ENCODE measurements at places on chromosomes 4 and X. TPM values are rescaled to one million over a fixed set of nuclear protein-coding genes. Genes with fewer than 3 reads are reported as not detected.

The SPANXA1 gene
- not detected for total RNA-seq

The PRR32 gene
- not detected for total RNA-seq

DNA sequence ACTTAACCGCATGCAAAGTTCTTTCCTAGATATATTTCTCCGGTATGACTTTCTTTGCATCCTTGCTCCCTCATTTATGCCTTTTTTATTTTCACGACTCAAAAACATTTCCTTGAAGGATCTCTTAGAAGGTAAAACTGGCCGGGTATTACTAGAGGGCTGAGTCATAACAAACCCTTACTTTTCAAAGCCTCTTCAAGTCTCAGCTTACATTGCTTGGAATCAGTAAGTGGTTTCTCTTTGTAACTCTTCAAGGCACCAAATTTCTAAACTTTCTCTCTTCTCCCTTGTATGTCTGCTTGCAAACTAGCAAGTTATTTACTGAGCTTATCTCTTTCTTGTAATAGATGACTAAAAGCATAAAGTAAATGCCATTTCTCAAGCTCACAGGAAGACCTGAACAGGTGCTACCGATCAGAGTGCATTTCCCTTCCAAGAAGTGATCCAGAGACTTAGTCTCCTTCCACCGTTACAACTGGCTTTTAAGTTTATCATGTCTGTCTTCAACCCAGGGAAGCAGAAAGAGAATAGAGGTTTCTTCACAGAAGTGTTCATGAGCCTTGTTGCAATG is 75.5 kb downstream of the ANXA10 start:
- no peak for DNase-seq

DNA sequence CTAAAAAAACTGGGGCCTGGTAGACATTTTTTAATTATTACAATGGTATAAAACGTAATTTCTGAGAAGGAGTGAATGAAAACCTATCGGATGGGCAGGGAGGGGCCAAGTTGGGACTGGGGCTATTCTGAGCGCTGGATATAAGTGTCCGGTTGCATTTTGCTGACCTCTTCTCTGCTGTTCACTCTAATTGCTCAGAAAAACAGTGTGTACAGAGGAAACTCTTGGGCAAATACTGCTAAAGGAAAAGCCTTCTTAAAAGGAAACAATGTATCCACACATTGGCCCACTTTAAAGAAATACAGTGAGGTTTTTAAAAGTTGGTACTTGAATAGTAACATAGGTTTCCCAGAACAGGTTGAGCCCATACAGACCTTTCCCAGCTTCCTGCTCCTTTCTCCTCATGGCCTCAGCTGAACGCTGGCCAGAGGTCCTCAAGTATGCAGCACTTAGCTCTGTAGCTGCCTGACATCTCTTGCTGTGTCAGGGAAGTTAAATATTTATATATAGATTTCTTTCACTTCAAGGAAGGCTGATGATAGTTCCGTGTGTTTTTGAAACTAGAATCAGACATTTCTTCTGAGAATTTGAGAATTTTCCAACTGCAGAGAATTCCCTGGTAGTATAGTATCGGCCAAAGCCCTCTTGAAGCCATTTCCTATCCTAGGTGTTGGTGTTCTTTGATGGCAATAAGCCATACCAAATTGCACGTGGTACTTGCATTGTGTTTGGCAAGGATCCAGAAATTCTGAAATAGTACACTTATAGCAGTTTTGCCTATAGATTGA is 97.1 kb upstream of the SLC4A4 start:
- no peak for DNase-seq

DNA sequence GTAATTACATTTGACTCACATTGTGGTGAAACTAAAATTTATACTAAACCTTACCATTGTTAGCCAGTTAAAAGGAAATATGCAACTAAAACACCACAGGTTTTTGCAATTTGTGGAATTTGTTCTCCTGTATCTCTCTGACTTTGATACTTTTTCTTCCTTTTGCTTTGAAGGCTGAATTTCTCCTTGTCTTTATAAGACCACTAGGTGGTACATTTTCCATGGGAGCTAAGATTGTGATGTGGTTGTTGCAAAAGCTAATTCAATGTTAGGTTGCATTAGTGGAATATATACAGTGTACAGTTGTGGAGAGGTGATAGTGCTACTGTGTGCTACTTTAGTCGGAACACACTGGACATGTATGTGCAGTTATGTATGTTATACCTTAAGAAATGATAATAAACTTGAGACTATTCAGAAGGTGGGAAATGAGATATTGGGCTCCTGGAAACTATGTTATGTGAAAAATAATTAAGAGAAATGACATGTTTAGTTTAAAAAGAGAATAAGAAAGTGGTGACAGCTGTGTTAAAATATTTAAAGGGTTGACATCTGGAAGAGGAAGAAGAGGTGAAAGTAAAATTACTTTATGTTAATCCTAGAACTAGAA is 70.3 kb downstream of the ARL9 start:
- DNase-seq, result no peak

- DNase-seq, result no peak
Observed at GRCh38 chrX:115595049-115595448, 34.1 kb downstream of the PLS3 start.

DNA sequence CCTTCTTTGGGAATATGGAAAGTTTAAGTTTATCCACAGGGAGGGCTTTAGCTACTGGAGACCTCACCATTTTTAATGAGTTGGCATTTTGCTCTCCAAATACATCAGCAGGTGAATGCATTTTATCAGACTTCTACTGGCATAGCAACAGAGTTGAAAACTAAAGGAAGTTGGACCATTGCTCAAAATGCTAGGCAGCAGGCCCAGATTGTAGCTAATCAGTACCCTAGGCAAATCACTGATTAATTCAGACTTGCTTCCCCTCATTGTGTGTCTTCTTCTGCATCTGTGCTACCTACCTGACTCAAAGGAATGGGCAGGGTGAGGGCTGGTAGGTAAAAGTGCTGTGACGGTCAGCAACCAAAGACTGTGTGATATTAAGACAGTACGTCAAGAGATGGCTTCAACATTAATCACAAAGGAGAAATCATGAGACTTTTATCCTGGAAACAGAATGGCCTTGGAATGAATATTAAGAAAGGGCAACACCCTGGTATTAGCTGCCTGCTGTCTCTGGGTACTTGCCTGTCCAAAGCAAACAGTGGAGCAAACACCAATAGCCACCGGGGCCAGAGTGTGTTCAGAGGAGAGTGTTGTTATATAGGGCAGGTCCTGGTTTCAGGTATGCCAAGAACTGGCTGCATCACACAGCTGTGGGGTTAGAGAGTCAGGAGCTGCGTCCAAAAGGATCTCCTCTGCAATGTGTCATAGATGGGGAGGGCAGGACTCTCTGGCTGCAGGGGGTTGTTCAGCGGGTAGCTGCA is 17.1 kb upstream of the SMIM20 start:
- no peak for DNase-seq

DNA sequence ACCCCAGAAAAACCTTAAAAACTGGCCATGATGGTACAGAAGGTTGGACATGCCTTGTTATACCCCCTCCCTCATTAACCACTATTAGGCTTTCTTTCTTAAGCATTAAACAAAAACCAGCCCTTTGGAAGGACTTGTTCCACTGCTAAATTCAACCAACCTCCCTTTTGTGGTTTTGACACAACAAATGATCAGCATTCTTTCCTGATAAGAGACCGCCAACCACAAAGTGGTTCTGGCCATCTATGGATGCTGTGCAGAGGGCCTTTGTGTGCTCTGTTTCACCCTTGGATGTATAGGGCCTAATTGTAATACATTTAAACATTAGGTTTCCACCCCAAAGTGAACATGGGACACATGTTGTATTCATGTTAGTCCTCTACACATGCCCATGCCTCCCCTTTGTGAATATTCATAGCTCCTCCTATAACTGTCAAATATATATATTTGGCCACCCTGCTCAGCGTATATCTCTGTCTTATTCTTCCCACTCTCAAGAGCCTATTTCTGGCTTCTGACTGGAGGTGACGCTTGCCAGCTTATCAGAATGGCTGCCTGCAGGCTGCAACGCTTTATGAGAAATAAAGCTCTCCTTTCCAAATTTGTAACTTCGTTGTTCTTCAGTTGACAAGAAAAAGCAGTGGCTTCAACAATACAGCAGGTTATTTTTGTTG is 126.6 kb downstream of the NPNT start:
- no peak for DNase-seq

- no peak for DNase-seq
Observed at GRCh38 chr4:106495476-106495875, 126.9 kb upstream of the GIMD1 start.

DNA sequence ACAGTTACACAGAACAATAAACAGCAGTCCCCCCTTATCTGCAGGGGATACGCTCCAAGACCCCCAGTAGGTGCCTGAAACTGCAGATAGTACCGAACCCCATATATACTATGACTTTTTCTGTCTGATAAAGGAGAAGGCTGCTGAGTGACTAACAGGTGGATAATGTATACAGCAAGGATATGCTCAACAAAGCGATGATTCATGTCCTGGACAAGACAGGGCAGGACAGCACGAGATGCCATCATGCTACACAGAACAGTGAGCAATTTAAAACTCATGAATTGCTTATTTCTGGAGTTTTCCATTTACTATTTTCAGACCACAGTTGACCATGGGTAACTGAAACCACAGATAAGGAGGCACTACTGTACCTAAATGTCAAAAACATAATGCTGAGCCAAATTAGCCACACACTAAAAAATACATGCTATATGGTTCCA is 76.1 kb downstream of the MANBA start:
- DNase-seq, result no peak

GRCh38 chrX:39550795-39551361 is 546.9 kb downstream of the BCOR start:
- DNase-seq, result no peak
